ENCODE measurements at places on chromosomes 4 and X.

- DNase-seq = no peak
Measured at GRCh38 chr4:8384397-8385060, 56.0 kb downstream of the ACOX3 start.

DNA sequence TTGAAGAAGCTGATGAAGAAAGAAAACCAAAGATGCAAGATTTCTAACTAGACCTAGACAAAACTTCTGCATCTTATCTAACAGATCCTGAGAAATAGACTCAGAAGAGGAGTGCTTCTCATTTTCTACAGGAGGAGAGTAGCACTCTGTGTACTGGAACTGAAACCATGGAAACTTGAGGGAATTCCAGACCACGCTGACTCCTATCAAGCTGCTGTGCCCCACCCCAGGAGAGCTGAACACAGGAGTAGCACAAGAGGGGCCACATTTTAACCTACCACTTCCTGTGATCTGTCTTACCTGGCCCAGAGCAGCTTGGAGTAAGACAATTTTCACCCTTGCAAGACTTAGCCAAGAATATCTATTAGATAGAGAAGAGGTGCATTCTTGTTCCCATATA, 248.9 kb downstream of the SCFD2 start:
- peak; percentile 15 for DNase-seq

DNA sequence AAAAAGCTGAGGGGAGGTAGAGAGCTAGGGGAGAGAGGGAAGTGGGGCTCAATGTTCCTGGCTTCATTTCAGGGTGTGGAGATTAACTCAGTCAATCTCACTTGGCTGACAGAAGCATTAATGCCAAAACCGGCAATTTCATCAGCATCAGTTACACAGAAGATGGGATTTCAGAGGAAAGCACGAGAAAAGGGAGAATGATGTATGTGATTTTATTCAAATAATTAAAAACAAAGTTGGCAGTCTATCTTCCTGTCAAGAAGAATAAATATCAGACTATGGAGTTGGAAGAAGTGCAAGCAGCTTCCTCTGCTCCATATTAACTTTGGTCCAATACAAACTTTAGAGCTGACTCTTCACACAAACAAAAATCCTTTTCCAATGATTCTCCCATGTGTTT, 29.6 kb upstream of the HCCS start:
- DNase-seq = no peak

DNA sequence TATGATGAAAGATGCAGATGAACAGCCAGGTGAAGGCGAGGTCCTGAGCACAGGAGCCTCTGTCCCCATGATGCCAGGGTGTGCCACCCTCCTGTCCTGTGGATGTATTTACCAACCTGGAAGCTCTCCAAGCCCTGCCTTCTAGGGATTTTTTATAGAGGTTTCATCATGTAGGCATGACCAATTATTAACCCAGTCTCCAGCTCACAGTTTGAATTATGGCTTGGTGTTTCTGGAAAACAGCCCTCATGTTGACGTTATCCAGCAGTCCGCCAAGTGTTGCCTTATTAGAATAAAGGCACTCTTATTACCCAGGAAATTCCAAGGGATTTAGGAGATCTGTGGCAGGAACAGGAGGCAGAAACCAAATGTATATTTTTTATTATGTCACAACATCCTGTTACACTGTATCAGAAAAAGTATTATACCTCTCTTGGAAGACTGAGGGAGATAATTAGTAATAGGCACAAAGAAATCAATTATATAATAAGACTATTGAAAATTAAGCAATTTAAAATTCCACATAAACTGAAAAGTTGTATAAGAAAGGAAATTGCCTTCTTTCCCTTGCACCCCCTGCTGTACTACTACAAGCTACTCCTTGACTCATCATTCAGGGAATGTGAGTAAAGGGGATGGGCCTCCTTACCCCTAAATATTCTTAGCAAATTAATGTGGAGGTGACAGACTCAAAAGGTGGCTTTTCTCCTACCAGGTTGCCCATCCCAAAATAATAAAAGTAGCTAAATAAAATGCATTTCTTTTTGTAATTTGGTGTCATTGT, 129.6 kb downstream of the ZNF330 start:
- no peak for DNase-seq

DNA sequence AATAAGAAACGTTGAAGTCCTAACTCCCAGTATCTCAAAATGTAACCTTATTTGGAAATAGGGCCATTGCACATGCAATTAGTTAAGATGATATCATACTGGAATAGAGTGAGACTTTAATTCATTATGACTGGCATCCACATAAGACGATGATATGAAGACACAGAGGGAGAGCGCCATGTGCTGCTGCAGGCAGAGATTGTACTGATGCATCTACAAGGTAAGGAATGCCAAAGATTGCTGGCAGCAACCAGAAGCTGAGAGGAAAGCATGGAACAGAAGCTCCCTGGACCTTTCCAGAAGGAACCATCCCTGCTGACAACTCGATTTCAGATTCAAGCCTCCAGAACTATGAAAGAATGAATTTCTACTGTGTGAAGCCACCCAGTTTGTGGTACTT, 697.0 kb upstream of the INTU start:
- DNase-seq = no peak

DNA sequence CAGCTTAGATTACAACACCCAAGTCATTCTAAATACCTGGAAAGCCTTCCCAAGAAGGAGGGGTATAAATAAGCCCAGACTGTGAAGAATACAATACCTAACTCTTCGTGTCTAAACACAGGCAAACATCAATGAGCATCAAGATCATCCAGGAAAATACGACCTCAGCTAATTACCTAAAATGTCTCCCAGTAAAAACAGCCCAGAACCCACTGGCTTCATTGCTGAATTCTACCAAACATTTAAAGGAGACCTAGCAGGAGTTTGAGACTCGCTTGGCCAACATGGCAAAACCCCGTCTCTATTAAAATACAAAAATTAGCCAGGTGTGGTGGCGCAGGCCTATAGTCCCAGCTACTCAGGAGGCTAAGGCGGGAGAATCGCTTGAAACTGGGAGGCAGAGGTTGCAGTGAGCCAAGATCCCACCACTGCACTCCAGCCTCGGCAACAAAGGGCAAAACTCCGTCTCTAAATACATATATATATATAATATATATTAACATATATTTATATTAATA, 19.1 kb upstream of the HSFX4 start:
- DNase-seq = no peak

- no peak for DNase-seq
Measured at GRCh38 chr4:99061048-99061700, 27.4 kb downstream of the ADH5 start.

DNA sequence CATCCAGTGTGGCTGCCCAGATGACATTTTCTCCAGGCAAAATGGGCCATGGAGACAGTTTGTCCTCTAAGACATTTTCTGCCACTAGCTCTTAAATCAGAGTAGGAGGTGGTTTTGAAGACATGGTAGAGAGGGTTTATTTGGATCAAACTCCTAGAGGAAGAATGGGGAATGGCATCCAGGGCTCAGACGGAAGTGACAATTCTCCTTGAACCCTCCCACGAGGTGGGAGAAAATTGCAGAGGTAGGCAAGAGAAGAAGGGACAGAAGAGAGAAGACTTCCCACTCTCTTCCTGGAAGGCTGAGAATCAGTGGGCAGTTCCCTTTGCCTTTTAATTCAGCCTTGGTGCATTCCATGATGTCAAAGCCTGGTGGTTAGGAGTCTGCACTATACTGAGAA, 194.0 kb downstream of the SMIM20 start:
- DNase-seq = no peak

- no peak for DNase-seq
Measured at GRCh38 chr4:16171831-16172230, 54.4 kb downstream of the TAPT1 start.

GRCh38 chr4:3221996-3222395, 27.0 kb upstream of the MSANTD1 start:
- DNase-seq = no peak

GRCh38 chr4:169099771-169100180, 89.7 kb upstream of the CBR4 start:
- no peak for DNase-seq

DNA sequence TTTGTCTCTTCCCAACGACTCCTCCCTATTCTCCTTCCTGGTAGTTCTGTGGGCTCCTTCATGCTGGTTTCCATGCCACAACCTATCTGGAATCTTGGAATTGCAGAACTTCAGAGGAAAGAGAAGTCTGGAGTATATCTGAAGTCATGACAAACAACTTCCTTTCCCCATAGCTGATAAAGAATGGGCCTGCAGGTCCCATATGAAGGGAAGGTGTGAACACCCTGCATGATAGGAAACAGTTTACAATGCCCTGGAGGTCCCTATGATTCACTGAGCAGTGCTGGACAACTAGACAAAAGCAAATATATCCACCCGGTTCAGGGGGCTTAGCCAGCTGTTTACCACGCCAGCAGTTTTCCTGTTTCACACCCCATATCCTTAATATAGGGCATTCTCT, 19.4 kb downstream of the FAM9C start:
- DNase-seq = no peak

- DNase-seq = no peak
Measured at GRCh38 chr4:187770345-187770744, 225.2 kb upstream of the ZFP42 start.

GRCh38 chr4:106816496-106816895, 219.6 kb downstream of the DKK2 start:
- DNase-seq = no peak

DNA sequence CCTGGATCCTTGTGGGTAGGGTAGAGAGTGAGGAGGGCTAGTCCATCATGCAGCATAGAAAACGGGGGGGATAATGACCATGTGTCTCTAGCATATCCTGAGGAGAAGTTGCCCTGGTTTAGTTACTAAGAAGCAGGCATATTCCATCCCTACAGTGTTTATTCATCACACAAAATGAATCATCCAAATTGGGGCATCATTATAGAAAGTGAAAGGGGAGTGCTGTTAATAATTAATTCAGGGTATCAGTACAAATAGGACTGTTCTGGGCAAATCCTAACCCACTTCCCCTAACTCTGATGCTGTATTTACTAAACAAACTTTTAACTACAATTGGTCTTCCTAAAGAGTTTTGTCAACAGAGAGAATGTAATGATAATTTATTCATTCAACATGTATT, 281.1 kb upstream of the ARX start:
- DNase-seq = no peak

DNA sequence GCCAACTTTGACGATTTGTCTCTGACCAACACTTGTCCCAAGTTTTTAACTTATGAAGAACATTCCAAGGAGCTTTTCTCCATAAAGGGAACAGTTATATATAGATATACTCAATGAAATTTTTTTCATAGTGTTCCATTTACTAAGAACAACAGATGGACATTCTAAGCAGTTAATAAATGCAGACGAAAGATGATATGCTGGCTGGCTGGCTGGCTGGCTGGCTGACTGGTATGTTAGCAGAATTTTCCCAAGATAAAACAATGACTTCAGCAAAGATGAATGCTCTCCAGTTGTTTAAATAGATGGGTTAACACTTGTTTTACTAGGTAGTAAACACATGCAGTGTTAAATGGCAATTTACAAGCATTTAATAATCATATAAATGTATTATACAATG, 62.2 kb downstream of the SPANXN3 start:
- no peak for DNase-seq

DNA sequence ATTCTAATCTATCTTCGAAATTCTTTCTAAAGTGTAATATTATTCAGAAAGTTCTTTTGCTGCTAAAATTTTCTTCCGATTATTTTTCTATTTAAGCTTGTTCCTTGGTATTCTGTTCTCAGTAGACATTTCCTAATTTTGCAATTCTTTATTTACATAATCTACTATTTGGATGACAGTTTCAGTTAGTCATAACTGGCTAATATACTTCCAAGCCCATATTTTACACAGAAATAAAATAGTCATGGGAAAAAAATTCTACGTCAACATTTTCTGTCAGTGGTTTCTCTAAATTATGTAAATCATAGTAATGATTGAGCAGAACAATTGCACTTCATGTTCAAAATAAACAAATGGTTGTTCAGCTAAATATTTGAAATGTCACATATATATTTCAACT, 178.0 kb upstream of the ANKRD50 start:
- DNase-seq = no peak

DNA sequence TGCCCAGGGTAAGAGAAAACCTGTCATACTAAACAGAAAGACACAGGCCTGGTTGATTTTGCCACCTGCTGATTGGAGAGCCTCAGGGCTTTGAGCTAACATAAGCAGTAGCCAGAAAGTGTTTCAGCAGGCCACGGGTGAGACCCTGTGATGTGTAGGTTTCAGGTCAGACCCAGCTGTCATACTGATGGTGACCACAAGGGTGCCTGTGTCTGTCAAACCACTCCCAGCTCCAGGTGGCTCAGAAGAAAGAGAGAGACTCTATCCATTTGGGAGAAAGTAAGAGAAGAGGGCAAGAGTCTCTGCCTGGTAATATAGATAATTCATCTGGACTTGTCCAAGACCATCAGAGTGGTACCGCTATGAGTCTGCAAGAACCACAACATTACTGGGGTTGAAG, 72.8 kb upstream of the NLRP2B start:
- no peak for DNase-seq

DNA sequence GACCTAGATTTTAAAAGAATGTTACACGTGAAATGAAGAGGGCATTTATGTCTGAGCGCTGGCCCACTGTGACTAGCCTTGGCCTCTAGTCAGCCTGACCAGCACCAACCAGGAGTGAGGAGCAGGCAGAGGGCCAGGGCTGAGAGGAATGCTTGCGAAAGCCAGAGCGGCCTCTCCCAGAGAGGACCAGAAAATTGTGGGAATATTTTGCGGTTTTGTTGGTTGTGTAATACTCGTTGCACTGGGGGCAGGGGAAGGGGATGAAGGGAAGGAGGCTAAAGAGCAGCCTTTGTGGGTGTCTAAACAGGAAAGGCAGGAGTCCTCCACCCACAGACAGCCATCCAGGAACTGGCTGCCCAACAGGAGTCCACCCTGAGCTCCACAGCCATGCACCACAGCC, 3.8 kb downstream of the GABRE start:
- peak; percentile 3 for DNase-seq

DNA sequence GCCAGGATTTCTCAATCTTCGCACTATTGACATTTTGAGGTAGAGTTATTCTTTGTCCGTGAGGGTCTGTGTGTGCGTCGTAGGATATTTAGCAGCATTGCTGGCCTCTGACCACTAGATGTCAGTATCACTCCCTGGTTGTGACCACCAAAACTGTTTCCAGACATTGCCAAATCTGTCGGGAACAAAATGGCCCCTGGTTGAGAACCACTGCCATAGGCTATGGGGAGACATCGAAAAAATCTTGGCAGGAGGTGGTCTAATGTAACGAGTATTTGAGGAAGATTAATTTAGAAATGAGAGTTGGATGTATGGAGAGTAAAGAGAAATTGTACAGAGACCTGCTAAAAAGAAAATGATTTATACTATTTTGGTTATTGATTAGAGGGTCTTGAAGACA, 108.4 kb downstream of the DOCK11 start:
- peak; percentile 64 for DNase-seq

- DNase-seq = no peak
Measured at GRCh38 chrX:15194146-15194545, 75.7 kb downstream of the ASB9 start.

GRCh38 chr4:79613269-79613935, 205.4 kb upstream of the GK2 start:
- no peak for DNase-seq

DNA sequence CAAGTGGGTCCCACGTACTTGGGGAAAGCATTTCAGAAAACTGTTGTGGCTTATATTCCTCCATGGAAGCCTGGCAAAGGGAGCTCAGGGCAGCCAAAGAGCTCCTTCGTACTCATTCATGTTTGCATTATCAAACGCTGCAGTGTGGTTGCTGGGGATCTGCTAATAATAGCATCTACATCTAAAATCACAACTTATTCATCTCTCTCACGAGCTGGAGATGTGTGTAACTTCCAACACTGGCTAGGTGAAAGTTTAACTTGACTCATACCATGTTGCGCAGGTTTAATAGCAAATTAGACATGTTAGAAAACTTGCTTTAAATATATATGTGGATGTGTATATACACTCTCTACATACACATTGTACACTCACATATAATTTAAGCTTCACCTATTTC, 415.1 kb downstream of the AFF2 start:
- DNase-seq = no peak

Measured in Ammon's horn (tissue), 1 donor.